ENCODE measurements at places on chromosomes 7 and 10.
A peak's percentile ranks its signal among the peaks of the same experiment; 100 is the strongest.

DNA sequence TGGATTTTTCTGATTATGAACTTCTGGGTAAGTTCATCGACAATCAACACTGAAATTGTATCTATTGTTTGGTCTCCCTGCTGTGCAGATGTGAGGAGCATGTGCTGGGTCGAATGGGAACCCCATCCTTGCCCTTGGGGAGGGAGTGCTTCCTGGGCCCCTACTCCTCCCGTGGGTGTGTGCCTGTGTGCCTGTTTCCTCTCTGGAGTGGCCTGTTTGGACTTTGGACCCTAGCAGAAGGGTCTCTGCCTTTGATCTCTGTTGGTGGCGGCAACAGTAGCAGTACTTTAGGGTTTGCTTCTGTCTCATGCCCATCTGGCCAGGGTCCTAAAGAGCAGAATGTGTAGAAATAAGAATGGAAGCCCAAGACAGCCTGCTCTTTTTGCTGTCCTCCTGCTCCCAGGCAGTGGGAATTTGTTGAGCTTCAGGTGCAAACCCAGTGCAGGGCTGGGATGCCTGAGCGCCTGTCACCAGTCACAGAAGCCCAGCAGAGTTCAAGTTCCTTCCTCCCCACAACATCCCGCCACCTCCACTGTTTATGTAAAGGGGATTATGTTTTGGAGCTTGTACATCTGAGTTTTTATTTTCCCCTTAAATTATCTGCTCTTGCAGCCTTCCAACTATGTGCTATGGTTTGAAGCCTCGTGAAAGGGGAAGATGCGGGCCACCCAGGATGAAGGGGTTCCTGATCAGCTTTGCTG lies 1.5 kb upstream of the TACR2 start:
- DNase-seq: no peak

GRCh38 chr7:25894902-25895791 lies 256.9 kb upstream of the NFE2L3 start:
- DNase-seq: peak; percentile 64

DNA sequence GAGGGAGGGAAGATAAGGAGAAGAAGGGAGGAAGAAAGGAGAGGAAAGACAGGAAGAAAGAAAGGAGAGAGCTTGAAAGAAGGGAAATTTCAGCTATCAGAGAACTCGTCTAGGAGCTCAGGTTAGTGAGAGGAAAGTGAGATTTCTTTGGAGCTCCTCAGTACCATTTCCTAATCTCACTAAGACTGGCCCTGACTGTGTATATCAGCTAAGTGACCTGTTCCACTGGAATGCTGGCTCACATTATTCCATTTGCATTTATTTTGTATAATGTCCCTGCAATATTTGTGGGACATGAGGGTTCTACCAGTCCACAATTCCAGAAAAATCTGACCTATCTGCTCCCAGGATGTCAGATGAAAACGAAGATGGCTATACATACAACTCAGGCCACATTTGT lies 114.7 kb upstream of the CELF2 start:
- DNase-seq: no peak

- no peak for DNase-seq
These were observed 48.4 kb upstream of the CCDC3 start for GRCh38 chr10:13049774-13050420.

DNA sequence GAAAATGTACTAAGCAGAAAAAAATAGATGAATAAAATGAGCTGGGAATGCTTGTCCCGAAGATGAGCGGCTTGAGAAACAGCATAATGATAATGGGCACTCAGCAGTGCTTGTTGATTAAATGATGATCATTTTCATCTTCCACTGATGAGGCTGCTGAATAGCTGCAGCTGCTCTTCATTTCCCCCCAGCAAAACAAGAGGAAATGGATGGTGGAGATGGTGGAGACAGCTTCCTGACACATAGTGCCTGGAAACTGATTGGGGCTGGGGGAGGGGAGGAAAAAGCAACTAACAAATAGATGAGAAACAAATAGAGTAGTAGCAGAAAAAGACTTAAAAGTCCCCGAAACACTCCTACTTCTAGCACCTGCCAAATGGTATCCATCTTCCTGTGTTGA lies 41.4 kb downstream of the MRC1 start:
- no peak for DNase-seq

GRCh38 chr10:129958629-129959543 lies 5.2 kb downstream of the EBF3 start:
- no peak for DNase-seq

DNA sequence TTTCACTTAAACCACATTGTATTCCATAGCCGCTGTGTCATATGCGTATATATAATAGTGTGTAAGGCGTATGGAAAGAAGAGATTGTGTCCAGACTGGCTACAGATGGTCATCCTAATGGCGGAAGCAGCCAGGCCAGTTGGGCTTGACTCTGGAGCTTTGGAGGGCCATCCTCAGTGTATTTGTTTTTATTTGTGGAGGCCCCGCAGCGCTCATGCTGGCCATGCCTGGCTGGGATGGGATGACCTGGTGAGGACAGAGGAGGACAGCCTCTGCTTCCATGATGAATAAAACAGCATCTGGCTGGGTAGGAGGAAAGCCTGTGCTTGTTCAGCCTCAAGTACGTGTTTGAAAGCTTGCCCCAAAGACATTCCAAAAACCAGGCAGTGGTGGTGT lies 220.3 kb downstream of the EBF3 start:
- DNase-seq: no peak

- DNase-seq: no peak
These were observed 56.1 kb downstream of the AUTS2 start for GRCh38 chr7:69654381-69654780.
